AG08395 (cell line): ENCODE measurements at places on chromosomes 7 and 10.
A peak's percentile ranks its signal among the peaks of the same experiment; 100 is the strongest.

DNA sequence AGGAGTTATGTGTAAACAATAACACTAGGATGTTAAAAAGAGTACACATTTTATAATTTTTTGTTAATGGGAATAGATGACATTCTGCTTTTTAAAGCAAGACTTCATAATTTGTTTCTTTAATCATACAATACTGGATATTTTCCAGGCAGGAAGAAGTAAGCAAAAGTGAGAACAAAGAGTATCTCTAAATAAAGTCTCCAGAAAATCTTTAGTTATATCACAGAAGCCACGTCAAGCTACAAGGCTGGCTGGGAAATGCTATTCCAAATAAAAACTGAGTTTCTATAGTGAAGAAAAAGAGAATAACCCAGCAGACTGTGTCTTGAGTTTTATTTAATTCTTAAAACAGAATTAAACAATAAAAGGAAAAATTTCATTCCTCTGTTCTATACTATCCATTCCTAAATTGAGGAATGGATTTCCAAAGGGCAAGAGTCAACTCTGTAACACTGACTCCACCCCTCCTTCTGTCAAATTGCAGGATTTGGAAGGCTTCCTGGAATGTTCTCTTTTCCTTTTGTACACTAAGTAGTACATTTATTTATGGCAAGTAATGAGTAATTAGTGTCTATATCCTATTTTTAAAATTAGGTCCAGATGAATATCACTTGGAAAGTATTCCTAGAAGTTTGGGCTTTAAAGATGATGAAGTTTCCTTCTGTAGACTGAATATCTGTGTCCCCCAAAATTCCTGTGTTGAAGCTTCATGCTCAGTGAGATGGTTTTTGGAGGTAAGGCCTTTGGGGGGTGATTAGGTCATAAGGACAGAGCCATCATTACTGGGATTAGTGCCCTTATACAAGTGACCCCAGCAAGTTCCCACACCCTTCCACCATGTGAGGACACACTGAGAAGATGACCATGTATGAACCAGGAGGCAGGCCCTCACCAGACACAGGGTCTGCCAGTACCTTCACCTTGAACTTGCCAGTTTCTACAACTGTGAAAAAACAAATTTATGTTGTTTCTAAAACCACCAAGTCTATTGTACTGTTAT is 290.9 kb downstream of the CRPPA start:
- DNase-seq: peak; percentile 38

DNA sequence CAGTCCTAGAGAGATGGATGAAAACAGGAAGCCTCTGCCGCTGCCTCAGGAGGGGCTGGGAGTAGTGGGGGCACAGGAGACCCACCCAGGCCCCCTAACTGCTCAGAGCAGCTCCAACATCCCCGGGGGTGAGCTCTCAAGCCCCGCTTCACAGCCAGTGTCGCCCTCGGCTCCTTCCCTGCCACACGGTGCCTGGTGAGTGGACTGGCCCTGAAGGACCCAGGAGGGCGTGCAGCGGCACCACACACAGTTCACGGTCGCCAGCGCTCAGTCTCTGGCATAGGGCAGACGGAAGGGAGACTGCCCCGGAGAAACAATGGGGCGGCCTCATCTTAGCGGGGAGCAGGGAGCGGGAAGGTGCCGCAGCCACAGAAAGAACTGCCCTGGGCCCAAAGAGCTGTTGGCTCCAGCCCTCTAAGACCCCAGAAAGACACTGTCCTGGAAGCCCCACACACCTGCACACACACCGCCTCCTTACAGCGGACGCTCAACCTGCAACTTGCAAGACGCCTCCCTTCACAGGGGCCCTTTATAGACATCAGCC is 1.2 kb downstream of the CLDN15 start:
- no peak for DNase-seq

DNA sequence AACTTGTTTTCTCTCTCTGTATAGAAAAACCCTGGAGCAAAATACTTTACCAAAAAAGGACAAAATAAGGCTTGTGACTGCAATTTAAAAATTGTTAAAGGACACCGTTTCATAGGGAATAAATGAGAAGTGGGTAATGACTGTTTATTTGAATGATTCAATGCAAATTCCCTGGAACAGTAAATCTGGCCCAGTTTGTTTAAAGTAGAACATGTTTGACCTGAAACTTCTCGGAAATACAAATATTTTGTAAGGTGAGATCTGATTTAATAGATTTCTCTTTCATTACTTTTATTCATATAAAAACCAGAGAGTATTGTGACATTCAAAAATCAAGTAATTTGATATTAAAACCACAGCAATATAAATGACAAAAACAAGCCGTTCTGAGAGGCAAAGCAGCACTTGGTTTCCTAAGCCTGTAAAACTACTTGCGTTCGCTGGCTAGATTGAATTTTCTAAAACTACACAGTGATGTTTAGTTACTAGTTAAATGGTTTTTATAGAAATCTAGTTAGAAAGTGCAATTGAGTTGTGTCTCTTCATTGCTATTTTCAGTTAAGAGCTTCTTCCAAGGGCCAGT is 76.8 kb upstream of the PITRM1 start:
- no peak for DNase-seq

GRCh38 chr7:108348913-108349312 is 107.3 kb downstream of the NRCAM start:
- DNase-seq: peak; percentile 33
